ENCODE measurements at places on chromosomes 16 and 17.

- no peak overlapping the region for H3K4me3 ChIP-seq
- no peaks in the 10 kb centered on the region for H3K4me1 ChIP-seq
- no peaks in the 10 kb centered on the region for H3K27me3 ChIP-seq
- DNase-seq: no peak
These were observed 7.2 kb upstream of the TBKBP1 start for GRCh38 chr17:47686664-47687327.

DNA sequence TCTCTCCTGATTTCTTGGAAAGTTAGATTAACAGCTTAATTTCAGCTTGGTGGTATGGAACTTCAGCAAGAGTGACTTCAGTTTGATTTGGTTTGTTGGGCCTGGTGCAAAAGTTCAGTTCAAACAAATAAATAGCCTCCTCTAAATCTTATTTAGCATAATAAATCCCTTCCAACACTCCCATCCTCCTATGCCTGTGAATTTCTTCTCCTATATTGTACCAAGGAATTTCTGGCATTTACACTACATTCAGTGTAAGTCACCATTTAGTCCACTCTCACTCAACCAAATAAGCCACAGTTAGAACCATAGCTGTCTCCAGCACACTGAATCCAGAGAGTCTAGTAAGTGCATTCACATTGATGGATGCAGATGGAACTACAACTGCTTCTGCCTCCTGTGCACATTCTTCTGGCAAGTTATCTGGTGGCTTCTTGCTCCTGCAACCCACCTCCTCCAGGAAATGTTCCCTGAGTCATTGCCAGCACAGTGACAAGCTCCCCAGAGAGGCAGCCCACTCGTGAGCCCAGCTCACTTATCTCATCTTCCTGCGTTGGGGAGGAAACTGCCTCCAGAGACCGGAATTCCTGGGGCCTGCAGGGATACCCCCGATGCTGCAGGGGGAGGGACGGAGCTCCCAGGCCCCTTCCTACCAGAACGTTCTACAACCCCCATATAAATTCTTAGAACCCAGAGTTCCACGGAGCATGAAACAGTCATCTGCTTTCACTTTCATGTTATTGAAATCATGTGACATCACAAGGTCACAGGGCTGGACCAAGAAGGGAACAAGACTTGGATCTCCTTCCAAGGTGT is 318.3 kb downstream of the PHKB start:
- no peaks in the 10 kb centered on the region for H3K36me3 ChIP-seq
- no peak overlapping the region for H3K4me3 ChIP-seq
- peaks cover 2% of the 10 kb centered on the region for H3K4me1 ChIP-seq
- no peak overlapping the region for H3K27ac ChIP-seq

GRCh38 chr17:4420692-4421131 is 13.0 kb upstream of the SPNS3 start:
- H3K4me3 ChIP-seq: no peak overlapping the region
- no peaks in the 10 kb centered on the region for H3K27me3 ChIP-seq
- no peaks in the 10 kb centered on the region for H3K36me3 ChIP-seq
- DNase-seq: peak; percentile 73
- H3K4me1 ChIP-seq: no peaks in the 10 kb centered on the region

- peaks cover 11% of the 10 kb centered on the region for H3K36me3 ChIP-seq
- no peak overlapping the region for H3K4me3 ChIP-seq
- DNase-seq: no peak
- no peak overlapping the region for H3K27ac ChIP-seq
- peaks cover 9% of the 10 kb centered on the region for H3K4me1 ChIP-seq
These were observed 226.7 kb downstream of the KATNIP start for GRCh38 chr16:27776556-27777225.

GRCh38 chr16:27703121-27703520 is 153.2 kb downstream of the KATNIP start:
- no peak for DNase-seq
- no peaks in the 10 kb centered on the region for H3K27me3 ChIP-seq
- no peaks in the 10 kb centered on the region for H3K4me1 ChIP-seq
- H3K4me3 ChIP-seq: no peak overlapping the region

- H3K36me3 ChIP-seq: peaks cover 95% of the 10 kb centered on the region
- no peaks in the 10 kb centered on the region for H3K27me3 ChIP-seq
- peaks cover 4% of the 10 kb centered on the region for H3K4me1 ChIP-seq
- no peak overlapping the region for H3K27ac ChIP-seq
- no peak for DNase-seq
- H3K4me3 ChIP-seq: no peak overlapping the region
These were observed 46.6 kb downstream of the STH start for GRCh38 chr17:46045639-46046038.

- peaks cover 9% of the 10 kb centered on the region for H3K36me3 ChIP-seq
- H3K4me3 ChIP-seq: peak within 1 kb of the TSS; percentile 66
- peak within 1 kb of the TSS; percentile 89 for H3K27ac ChIP-seq
These were observed at the start of the genes HCFC1R1 and THOC6 for GRCh38 chr16:3023669-3024478. TSS of gene HCFC1R1 (minus strand) at chr16:3023942. CDS start at chr16:3023941, 1 bp downstream. TSS of gene THOC6 (plus strand) at chr16:3024035. CDS start at chr16:3024327, 292 bp downstream.

- DNase-seq: no peak
- H3K4me1 ChIP-seq: peaks cover 17% of the 10 kb centered on the region
- no peak overlapping the region for H3K4me3 ChIP-seq
- H3K27ac ChIP-seq: no peak overlapping the region
- H3K36me3 ChIP-seq: peaks cover 2% of the 10 kb centered on the region
These were observed 171.8 kb downstream of the WSCD1 start for GRCh38 chr17:6241996-6242395.

GRCh38 chr16:28845293-28845692 is 855 bp downstream of the TUFM start:
- H3K27me3 ChIP-seq: no peaks in the 10 kb centered on the region
- DNase-seq: no peak
- H3K4me1 ChIP-seq: peaks cover 13% of the 10 kb centered on the region
- H3K36me3 ChIP-seq: peaks cover 42% of the 10 kb centered on the region

- no peaks in the 10 kb centered on the region for H3K27me3 ChIP-seq
- no peaks in the 10 kb centered on the region for H3K36me3 ChIP-seq
- DNase-seq: no peak
- H3K27ac ChIP-seq: no peak overlapping the region
These were observed 448.1 kb upstream of the DYNLRB2 start for GRCh38 chr16:80092681-80093080.

GRCh38 chr17:48052956-48053757 is 5.0 kb downstream of the NFE2L1 start:
- H3K27me3 ChIP-seq: no peaks in the 10 kb centered on the region
- peak overlapping the region; percentile 62 for H3K27ac ChIP-seq
- peaks cover 26% of the 10 kb centered on the region for H3K4me1 ChIP-seq
- no peak overlapping the region for H3K4me3 ChIP-seq

DNA sequence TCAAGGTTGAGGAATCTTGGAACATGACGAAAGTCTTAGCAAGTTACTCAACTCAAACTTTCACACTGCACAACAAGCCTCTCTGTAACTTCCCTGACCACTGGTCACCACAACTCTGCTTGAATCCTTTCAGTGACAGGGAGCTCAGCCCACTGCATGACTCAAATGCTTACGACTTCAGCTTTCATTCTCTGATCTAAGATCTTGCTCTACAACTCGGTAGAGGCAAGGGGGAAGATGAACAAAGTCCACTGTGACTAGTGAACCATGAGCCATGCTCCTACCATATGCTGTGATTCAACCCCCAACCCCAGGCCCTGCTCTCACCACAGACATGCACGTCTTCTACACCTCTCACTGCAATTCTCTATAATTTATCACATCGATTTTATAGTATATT is 160.9 kb downstream of the SLC39A11 start:
- H3K36me3 ChIP-seq: no peaks in the 10 kb centered on the region
- DNase-seq: no peak
- peaks cover 12% of the 10 kb centered on the region for H3K4me1 ChIP-seq
- no peaks in the 10 kb centered on the region for H3K27me3 ChIP-seq
- no peak overlapping the region for H3K4me3 ChIP-seq
- H3K27ac ChIP-seq: no peak overlapping the region

DNA sequence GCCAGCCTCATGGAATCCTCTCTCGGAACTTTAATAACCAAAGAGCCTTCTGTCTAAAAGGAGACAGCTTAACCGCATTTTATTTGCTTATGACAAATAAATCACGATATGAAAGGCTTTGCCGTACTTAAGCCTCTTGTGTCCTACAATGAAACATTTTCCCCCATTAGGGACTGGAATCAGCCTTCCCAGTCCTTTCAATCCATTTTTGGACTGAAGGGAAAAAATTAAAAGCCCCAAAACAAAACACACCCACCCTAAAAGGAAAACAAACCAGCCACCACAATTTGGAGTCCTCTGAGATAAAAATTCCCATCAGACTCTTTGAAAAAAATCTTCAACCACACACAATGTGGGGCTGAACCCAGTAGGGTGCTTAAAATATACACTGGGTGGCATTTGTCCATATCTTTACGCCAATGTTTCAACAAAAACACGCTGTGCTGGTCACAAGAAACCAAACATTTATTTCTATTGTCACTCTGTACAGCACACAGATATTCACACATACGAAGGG is 3.0 kb downstream of the HOXB4 start:
- H3K27me3 ChIP-seq: peaks cover 98% of the 10 kb centered on the region
- no peaks in the 10 kb centered on the region for H3K4me1 ChIP-seq
- no peak overlapping the region for H3K4me3 ChIP-seq
- no peak overlapping the region for H3K27ac ChIP-seq
- H3K36me3 ChIP-seq: no peaks in the 10 kb centered on the region

- no peak overlapping the region for H3K4me3 ChIP-seq
- H3K27me3 ChIP-seq: no peaks in the 10 kb centered on the region
- H3K4me1 ChIP-seq: no peaks in the 10 kb centered on the region
- no peak overlapping the region for H3K27ac ChIP-seq
- DNase-seq: no peak
These were observed 17.7 kb downstream of the CCL17 start for GRCh38 chr16:57422026-57422944.

GRCh38 chr17:71438631-71439146 is 682.1 kb upstream of the SOX9 start:
- H3K4me1 ChIP-seq: peaks cover 2% of the 10 kb centered on the region
- no peak overlapping the region for H3K27ac ChIP-seq
- H3K4me3 ChIP-seq: no peak overlapping the region

- no peaks in the 10 kb centered on the region for H3K36me3 ChIP-seq
- no peak overlapping the region for H3K27ac ChIP-seq
- no peaks in the 10 kb centered on the region for H3K27me3 ChIP-seq
- no peak for DNase-seq
- no peak overlapping the region for H3K4me3 ChIP-seq
These were observed 10.3 kb upstream of the IGFBP4 start for GRCh38 chr17:40432864-40433528.

GRCh38 chr16:72291531-72291981 is 119.6 kb upstream of the PMFBP1 start:
- no peaks in the 10 kb centered on the region for H3K36me3 ChIP-seq
- no peaks in the 10 kb centered on the region for H3K4me1 ChIP-seq
- H3K4me3 ChIP-seq: no peak overlapping the region

- H3K4me3 ChIP-seq: no peak overlapping the region
- DNase-seq: no peak
- H3K36me3 ChIP-seq: no peaks in the 10 kb centered on the region
These were observed 9.2 kb downstream of the KRT33B start for GRCh38 chr17:41360296-41360995.

DNA sequence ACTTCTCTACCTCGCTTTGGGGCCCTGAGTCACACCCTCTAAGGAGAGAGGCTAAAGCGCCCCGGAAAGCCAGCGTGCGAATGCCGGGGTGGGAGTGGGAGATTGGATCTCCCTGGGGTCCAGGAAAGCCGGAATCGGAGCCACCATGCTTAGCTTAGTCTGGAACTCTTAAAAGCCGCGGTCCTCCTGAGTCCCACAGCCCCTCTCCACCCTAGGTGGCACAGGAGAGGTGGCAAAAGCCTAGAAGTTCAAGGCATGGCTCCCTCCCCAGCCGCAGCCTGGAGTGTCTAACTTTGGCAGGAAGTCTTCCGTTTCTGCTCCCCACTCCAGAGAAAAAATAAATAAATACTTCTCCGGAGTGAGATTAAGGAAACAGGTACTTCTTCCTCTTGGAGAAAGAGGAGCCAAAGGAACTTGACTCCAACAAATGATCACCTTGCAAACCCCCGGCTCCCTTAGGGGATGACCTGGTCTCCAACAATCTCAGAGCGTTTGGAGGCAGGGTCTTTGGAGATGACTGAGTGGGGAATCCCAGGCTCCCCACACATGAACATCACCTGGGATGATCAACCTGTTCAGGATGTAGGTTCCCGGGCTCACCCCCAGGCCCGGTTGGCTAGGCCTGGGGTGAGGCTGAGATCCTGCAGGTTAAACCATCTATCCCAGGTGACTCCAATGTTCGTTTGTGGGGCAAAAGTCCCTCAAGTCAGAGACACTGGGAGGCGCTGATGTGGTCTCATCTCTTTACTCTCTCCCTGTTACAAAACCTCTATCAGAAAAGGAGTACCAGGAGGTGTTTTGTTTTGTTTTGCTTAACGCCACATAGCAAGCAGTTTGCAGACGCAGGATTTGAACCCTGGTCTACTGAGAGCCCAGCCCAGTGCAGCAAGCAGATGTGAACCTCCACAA is 2.9 kb downstream of the CIITA start:
- DNase-seq: no peak
- H3K4me1 ChIP-seq: no peaks in the 10 kb centered on the region
- no peak overlapping the region for H3K4me3 ChIP-seq
- H3K27ac ChIP-seq: no peak overlapping the region

DNA sequence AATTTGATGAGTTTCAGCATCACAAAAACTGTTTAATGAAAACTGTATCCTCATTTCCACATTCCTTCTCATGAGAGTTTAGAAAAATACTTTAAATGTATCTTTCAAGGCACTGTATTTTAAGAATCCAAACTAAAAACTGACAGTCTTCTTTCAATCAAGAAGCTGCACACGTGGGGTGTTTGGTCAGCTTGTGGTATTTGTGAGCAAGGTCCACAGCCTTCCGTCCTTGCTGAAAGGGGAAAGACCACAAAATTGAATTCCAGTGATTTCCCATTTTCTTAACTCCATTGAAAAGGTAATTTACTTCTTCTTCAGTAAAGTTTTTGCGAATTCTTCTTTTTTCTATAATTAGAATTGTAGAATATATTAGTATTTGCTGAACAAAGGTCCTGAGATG is 3.4 kb upstream of the DYNC1LI2 start:
- no peaks in the 10 kb centered on the region for H3K36me3 ChIP-seq
- no peak overlapping the region for H3K27ac ChIP-seq
- peaks cover 30% of the 10 kb centered on the region for H3K27me3 ChIP-seq
- no peak overlapping the region for H3K4me3 ChIP-seq

- DNase-seq: no peak
- no peak overlapping the region for H3K4me3 ChIP-seq
- no peaks in the 10 kb centered on the region for H3K27me3 ChIP-seq
- H3K27ac ChIP-seq: no peak overlapping the region
These were observed 82.6 kb downstream of the CACNG1 start for GRCh38 chr17:67126983-67127382.

- no peak overlapping the region for H3K27ac ChIP-seq
- no peaks in the 10 kb centered on the region for H3K27me3 ChIP-seq
- H3K36me3 ChIP-seq: peaks cover 35% of the 10 kb centered on the region
- no peak for DNase-seq
These were observed 169.3 kb downstream of the CYB561 start for GRCh38 chr17:63276821-63277220.

DNA sequence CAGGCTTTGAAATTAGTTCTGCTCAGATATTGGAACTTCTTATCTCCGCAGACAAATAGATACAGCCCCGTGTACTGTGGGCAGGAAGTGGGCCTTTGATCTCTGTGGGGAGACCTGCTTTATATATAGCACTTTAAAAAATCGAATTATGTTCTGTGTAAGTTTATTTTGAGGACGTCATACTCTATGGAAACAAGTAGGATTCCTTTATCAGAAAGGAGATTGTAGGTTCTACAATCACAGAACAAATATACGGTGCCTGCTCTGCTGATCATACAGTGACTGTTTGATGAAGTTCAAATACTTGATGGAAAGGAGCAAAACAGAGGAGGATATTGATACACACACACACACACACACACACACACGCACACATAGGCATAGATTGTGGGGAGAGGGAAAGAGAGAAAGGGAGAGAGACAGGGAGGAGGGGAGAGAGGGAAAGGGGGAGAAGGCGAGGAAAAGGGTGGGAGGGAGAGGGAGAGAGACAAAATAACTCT is 14.7 kb upstream of the TMEM220 start:
- H3K36me3 ChIP-seq: no peaks in the 10 kb centered on the region
- no peaks in the 10 kb centered on the region for H3K27me3 ChIP-seq
- no peak for DNase-seq
- peaks cover 2% of the 10 kb centered on the region for H3K4me1 ChIP-seq
- H3K4me3 ChIP-seq: no peak overlapping the region
- no peak overlapping the region for H3K27ac ChIP-seq

All from neuronal stem cell (in vitro differentiated cells).